ENCODE measurements at places on chromosomes 5 and 9.
A peak's percentile ranks its signal among the peaks of the same experiment; 100 is the strongest.

DNA sequence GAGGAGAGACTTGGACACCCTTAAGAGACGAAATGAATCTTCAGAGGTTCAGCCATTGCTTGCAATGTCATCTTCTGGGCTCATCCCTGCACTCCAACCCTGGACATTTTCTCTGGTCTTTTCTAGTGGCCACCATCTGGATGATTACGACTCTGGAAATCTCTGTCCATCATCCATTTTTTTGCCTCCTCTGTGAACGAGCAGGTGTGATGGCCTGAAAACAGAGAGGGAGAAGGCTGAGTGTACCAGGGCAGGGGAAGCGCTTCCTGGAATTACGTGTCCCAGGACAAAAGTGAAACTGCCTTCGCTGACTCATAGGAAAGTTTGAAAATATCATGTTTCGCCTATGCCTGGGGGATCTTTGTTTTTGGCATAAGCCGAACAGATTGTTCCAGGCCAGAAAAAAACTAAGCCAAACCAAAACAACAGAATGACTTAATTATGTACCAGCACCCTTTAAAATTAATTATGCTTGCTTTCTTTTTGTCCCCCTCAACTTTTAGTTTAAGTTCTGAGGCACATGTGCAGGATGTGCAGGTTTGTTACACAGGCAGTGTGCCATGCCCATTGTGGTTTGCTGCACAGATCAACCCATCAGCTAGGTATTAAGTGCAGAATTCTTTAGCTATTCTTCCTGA, 31.9 kb downstream of the ANKRD33B start:
- peak; percentile 76 for DNase-seq

DNA sequence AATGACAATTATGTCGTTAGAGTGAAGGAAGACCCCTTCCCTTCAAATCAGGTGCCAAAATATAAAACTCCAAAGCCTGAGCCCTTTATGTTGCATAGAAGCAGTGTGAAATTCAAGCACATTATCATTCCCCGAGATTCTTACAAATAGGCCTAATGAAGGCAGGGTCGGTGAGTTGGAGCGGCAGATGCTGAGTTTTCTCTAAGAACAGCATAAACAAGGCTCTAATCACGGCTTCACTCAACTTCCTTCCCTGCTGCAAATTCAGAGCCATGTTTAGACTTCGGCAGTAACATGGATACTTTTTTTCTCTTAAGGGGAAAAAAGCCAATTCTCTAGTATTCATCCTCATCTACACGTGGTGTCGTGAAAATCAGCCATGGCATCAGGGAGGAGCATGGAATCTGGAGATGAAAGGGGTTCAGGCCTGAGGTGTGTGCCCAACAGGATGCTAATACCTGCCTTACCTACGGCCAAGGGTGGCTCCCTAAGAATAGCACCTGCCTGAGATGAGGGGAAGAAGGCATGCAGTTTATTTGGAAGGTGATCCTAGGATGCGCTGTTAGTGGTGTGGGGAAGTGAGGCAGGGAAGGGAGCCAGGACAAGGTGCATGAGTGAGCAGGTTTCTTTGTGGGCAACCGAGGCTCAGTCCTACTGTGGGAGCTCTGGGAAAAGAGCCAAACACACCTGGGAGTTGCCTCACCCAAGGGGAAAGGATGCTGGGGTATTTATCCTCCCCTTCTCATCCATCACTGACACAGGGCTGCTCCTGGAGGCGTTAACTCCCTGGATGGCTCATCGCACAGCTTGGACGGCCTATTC, 146.8 kb upstream of the TBC1D2 start:
- no peak for DNase-seq

DNA sequence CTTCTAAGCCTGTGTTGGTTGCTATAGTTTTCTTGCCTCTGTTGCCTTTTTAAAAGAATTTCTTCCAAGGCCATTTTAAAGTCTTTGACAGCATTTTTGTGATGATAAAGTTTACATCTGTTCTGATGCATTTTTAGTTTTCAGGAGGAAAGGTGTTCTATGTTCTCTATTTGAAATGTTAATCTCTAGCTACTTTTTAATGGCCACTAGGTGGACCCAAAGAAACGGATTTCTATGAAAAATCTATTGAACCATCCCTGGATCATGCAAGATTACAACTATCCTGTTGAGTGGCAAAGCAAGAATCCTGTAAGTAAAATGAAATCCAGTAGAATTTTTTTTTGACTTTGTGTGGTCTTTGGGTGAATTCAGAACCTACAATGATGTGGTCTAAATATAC, 60.2 kb downstream of the MELK start:
- DNase-seq = peak; percentile 10

GRCh38 chr5:177496727-177497291, 595 bp downstream of the PDLIM7 start:
- no peak for DNase-seq

- DNase-seq = peak; percentile 90
Observed at GRCh38 chr5:91079037-91079436, 304.1 kb downstream of the ARRDC3 start.

DNA sequence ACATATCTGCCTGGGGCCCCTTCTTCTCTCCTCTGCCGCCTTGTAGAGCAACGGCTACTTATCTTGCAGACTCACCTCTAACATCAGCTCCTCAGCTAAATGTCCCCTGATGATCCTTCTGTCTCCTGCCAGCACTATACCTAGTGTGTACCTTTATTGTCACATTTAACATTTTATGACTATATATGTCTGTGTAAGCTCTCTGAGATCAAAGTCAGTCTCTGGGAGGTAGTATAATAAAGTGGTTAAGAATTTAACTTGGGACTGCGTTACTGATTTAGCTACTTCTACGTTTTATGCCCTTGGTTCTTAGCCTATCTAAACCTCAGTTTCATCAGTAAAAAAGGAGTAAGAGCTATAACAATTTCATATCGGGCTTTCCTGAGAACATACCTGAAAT, 2.2 kb downstream of the TMED7 start:
- no peak for DNase-seq

DNA sequence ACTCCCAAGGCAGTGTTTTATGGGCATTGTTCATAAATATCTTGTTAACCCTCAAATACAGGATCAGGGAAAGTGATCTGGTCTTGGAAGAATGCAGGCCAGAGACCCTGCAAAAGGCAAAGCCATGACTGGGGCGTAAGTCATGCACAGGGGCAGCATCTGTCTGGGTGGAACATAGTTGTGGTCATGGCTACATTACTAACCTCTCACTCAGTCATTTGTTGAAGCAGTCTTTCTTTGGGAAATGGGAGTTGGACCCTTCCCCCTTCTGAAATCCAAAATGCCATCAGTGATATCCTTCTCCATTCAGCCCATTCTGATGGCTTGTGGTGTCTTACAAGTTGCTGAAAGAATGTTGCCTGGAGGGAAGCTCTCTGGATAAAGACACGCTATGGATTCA, 68.1 kb downstream of the GDNF start:
- DNase-seq = no peak

All from inflammatory macrophage treated with lipopolysaccharide for 1 hour (primary cell).